NCI-H2171 (cell line): ENCODE measurements at places on chromosomes 6 and 20.

GRCh38 chr6:130405549-130405948 is 39.7 kb downstream of the TMEM200A start:
- DNase-seq = no peak

GRCh38 chr6:150687508-150687907 is 87.8 kb downstream of the PLEKHG1 start:
- no peak for DNase-seq

DNA sequence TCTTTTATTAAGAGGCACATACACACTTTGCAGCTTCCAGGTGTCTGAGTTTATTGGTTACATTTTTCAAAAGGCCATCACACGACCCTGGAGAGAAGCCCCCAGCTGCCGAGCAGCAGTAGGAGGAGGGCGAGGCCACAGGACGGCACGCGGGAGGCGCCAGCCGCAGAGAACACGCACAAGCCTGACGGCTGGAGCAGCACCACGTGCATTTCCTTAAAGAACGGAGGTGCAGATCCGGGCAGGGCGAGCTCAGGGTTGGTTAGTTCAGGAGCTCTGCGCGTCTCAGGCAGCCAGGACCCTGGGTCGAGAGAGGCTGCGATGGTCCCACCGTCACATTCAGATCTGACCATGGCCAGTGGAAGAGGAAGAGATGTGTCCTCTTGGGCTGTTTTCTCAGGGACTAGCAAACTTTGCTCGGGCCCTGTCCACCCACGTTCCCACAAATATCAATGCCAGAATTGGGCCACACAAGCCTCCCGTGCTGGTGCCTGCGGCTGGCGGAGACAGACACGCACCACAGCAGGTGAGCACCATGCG is 121.4 kb upstream of the AFDN start:
- DNase-seq = no peak

GRCh38 chr20:17620371-17621228 is 50.7 kb downstream of the DSTN start:
- DNase-seq = no peak

DNA sequence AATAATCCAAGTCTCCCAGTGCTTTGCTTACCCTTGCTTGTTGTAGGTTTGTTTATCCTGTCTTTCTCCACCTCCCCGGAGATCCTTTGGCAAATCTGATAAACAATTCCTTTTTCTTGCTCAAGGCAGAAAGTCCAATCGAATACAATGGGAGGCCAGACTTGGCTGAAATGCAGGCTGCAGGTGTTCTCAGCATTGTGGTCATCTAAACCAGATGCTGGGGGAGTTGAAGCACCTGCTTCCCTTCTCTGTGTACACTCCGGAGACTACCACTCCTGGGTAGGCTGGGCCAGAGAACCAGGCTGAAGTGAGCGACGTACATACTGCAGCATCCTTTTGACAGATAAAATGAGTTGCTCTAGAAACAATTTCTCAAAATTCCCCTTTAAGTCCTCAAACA is 82.6 kb upstream of the PREP start:
- DNase-seq = no peak

DNA sequence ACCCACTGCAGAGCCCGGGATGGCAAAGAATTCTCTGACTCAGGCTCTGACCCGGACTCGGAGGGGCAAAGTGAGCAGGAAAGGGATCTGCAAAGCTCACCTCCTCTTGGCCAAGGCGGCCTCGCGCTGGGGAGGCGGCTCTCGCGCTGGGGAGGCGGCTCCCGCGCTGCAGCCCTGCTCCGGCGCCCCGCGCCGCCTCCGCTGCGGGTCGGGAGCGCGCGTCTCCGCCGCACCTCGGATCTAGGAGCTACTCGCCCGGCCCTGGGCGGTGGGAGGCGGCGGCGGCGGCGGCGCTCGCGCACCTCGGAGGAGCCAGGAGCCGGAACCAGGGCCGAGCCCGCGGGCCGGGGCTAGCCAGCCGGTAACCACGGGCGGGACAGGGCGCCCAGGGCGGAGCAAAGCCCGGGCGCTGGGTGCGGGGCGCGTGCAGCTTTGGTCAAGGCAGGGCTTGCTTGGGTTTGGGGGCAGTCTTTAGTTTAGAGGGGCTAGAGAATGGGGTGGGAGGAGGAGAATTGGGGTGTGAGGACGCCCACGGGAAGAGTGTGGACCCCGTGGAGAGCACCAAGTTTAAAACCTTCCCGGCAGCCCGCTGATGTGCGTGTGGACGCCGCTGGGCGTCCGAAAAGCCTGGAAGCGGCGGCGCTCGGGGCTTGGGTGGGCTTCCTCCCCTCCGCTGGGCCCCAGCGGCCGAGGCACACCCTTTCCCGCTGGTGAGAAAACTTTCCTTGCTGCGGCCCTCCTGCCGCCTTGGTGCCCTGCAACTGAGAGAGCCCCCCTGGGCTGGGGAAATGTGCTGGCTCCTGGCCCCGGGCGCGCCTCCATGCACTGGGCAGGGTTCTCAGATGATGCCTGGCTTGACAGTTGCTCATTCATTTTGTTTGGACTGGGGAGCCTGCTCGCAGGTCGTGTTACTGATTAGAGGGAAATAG is at the start of gene MRAP2:
MRAP2 (plus strand) TSS at position 250 of the 929 bp plus-strand sequence. CDS start 21,547 bp downstream, outside the sequence.
- DNase-seq = peak; percentile 54

DNA sequence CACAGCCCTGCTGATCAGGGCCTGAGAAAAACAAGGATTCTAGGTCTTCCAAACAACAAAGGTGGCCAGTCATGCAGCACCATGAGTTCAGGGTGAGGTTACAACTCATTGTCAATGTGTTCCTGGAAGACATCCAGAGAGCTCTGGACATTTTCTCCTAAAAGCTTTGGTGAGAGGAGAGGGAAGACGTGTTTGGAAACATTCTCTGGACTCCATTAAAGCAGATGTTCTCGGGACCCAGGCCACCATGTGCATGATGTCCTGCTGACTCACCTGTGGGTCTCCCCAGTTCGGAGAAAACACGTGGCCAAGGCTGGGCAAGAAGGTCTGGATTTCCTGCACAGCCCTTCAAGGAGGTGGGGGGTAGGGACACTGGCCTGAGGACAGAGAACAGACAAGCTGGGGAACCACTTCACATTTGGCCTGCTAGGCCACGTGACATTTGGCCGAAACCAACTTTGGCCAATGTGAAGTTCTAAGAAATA is 61.6 kb downstream of the KCNB1 start:
- no peak for DNase-seq

- no peak for DNase-seq
These were observed 154.2 kb downstream of the DOK5 start for GRCh38 chr20:54629632-54630031.

DNA sequence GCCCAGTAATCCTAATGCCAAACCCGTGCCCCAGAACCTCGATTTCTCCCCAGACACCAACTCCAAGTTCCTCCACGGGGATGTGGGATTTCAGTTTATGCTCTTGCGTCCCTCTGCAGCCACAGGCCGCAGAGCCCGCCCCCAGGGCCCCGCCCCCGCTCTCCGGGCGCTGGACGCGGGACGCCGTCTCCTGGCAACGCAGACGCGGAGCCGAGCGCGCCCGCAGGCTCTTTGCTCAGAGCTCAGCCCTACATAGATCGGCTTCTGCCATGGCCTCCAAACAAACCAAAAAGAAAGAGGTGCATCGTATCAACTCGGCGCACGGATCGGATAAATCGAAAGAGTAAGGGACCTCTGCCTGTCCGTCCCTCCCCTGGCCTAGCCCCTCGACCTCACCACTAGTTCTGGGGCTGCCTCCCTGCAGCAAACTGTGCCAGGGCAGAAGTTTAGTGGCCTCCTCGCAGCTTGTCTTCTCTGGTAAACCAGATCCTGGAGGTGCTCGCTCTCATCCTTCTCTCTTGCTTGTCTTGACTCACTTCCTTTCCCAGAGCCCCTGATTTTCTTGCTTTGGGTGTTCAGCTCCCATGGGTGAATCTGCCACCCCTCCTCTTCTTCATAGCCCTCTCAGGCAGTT is at the start of gene ADGB:
ADGB (plus strand) TSS at position 201 of the 634 bp plus-strand sequence; CDS start at position 270, 69 bp downstream.
- no peak for DNase-seq

- no peak for DNase-seq
These were observed 49.0 kb downstream of the HNF4A start for GRCh38 chr20:44404204-44405181.

DNA sequence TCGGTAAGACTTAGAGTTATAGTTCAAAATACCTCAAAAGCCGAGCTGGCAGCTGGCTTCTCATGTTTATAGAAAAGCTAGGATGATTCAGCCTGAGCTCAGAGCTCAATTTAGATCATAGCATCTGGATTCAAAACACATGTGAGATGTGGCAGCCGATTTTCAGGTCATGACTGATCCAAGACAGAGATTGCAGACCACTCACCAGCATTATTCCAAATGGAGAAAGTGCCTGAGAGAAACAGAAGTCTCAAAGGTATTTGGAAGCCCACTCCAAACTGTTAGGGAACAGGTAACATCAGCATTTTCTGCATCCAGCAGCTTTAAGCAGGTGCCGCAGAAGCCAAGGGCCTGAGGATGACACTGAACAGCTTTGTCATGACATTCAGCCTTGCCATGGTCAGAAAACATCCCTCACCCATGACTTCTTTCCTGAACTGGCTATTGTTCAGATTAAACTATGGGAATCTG is 102.2 kb downstream of the BACH2 start:
- no peak for DNase-seq

DNA sequence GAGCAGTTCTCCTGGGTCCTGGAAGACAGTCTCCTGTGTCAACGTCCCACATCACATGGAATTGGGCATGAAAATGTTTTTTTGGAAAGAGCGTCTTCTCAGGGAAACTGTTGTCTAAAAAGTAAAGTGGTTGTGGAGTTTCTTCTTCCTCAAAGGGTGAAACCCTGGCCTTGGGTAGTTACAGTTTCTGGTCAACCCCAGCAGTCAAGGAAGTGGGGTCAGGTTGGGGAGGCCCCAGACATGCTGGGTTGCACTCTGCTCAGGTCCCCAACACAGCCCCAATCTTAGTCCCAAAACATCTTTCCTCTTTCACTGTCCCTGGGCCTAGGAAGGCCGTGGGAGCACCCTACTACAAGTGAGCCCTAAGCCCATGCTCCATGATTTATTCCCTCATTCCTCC is 996 bp upstream of the NFKBIE start:
- DNase-seq = no peak

- DNase-seq = no peak
These were observed 171.7 kb upstream of the PDE10A start for GRCh38 chr6:165834613-165835259.

DNA sequence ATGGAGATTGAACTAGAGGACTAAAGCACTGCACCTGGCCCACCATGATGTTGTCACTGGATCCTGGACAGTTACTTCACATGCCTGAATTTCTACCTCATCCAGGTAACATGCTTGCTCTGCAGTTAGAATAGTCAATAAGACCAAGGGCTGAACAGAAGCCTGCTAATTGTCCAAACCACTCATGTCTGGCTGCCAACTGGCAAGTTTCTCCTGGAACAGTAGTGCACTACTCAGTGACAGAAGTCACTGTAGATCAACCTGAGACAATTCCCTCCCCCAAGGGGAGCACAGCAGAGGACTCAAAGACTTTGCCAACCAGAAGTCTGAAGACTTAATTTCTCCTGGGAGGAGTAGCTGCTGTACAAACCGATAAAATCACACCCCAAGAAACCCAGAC is 454.6 kb upstream of the MARCKS start:
- DNase-seq = no peak

GRCh38 chr20:8983478-8984345 is 85.2 kb upstream of the PLCB4 start:
- DNase-seq = no peak

DNA sequence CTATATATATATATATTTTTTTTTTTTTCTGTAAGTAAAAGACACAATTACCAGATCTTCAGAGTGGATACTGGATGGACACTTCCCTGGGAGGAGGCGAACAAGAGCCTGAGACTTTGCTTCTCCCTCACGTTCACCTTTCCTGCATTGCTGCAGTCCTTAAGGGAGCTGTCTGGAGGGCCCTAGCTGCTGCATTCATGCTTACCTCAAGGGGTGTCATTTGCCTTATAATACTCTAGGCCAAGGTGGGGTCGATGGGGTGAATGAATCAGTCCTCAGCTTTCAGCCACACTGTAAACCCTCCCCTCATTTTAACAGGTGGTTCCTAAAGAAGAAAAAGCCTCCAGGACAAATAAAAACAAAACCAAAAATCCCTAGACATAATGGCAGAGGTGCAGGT is 34.8 kb upstream of the CD83 start:
- no peak for DNase-seq

DNA sequence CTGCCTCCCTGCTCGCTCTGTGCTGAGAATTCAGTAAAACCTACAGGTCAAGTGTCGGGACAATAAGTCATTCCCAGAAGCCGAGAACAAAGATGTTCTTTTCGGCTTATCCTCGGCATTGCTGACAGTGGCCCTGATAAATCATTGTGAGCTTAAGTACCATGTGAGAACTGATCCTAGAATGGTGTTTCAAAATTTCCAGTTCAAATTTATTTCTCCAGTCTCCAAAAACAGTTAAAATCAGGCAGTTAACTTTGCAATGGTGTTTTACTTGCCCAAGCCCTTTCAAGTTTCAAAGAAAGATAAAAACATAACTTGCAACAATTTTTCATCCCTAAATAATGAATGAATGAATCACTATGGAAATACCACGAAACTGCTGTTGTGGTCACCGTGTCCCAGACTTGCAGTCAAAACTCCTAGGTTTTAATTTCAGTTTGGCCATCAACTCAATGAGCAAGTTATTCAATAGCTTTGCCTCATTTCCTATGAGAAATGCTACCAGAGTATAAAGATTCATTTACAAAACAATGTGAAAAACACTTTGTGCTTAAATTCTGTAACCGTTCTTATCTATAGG is 4.3 kb downstream of the ATP5F1E start:
- DNase-seq = no peak

GRCh38 chr20:51593584-51593983 is 51.1 kb upstream of the NFATC2 start:
- DNase-seq = no peak

DNA sequence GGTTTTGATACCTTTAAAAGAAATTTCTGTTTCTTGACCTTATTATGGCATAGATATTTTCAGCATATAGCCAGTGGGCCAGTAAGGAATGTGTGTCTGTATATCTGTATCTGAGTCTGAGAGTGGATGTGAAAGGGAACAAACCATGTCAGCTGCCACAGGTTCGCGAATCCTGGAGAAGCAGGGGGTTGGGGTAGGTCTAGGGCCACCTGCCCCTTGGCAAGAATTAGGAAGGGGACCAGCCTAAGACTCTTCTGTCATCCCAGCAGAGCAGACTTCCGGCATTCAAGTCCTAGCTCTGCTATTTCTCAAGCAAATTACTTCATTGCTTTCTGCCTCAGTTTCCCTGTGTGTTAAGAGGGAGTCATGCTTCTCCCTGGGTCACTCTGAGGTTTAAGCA is 180.3 kb upstream of the SNX9 start:
- no peak for DNase-seq

DNA sequence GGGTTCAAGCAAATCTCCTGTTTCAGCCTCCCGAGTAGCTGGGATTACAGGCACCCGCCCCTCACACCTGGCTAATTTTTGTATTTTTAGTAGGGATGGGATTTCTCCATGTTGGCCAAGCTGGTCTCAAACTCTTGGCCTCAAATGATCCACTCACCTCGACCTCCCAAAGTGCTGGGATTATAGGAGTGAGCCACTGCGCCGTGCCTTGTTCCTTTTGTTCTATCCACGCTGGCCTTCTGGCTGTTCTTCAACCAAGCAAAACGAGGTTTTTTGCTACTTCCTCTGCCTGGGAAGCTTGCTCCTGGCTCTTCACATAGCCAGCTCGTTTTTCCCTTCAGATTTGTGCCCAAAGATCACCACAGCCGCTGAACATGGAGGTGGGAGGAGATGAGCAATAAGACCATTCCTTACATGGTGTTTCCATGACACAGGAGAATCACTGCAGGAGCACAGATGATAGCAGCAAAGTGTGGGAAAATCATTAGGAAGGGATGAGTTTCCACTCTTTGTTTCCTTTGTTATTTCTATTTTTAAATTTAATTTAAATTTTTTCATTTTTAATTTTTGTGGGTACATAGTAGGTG is 201.0 kb upstream of the ZNF217 start:
- no peak for DNase-seq
